ENCODE measurements at places on chromosomes 5 and 9. TPM values are rescaled to one million over a fixed set of nuclear protein-coding genes. Genes with fewer than 3 reads are reported as not detected.

Gene NSG2
- total RNA-seq: not detected

Gene ZNF879
- 6.2 TPM for total RNA-seq

Gene GPX3
- total RNA-seq: 133 TPM

Gene CCDC192
- 2.0 TPM for total RNA-seq

Gene NDST1
- 110 TPM for total RNA-seq

Gene ACTBL2
- not detected for total RNA-seq

Gene CTNND2
- total RNA-seq: 2.6 TPM

Gene FOXD4L5
- total RNA-seq: 0.94 TPM

Gene INSL4
- not detected for total RNA-seq

Gene ISL1
- total RNA-seq: not detected

Gene MARCOL
- total RNA-seq: not detected

Gene GARIN3
- total RNA-seq: not detected
